ENCODE measurements at places on chromosomes 5 and 9.

GRCh38 chr9:130689937-130690700 is 3.5 kb upstream of the EXOSC2 start:
- no peak for DNase-seq

DNA sequence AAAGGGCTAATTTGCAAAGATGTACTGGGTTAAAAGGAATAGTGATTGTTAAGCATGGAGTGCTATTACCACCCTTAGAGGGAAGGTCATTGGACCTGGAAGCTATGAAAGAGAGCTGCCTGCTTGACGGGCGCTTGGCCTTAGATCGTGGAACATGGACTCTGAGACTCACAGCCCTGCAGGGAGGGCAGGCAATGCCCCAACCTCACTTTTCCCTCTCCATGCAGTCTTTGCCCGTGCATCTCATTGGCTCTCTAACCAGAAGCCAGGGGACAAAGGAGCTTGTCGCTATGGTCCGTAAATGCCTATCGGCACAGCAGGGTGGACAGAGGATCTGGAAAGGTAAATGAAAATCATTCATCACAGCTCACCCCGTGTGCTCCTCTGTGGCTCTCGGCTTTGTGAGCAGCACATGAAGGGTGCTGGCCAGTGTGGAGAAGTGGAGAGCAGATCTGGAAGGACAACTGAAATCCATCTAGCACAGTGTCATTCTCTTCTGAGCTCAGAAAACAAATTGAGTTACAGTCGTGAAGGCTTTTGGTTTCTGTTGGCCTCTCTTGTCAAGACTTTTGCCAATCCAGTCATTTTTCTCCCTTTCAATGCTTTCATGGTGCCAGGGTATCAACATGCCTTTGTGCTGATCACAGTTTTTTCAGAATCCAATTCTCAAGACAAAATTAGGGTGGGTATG is 186.2 kb downstream of the SNX18 start:
- DNase-seq: no peak

DNA sequence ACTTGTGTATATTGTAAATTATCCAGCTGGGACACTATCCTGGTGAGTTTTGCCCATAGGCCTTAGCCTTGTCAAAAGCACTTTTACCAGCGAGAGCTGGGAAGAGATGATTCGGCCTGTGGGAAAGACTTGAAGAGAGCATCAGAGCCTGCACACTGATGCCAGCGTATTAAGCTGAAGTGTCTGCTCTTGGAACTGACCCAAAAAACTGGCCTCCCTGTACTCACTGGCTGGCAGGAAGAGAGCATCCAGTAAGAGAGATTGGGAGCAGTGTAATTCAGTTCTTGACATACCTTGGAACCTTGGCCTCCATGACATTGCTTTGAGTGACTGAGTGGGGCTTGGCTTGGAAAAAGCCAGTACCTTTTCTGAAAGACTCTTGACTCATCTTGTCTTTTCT is 73.7 kb downstream of the ZNF462 start:
- DNase-seq: no peak

GRCh38 chr9:116452634-116453033 is 234.5 kb upstream of the TRIM32 start:
- no peak for DNase-seq

GRCh38 chr9:73162987-73163768 is 11.5 kb downstream of the ANXA1 start:
- DNase-seq: no peak

DNA sequence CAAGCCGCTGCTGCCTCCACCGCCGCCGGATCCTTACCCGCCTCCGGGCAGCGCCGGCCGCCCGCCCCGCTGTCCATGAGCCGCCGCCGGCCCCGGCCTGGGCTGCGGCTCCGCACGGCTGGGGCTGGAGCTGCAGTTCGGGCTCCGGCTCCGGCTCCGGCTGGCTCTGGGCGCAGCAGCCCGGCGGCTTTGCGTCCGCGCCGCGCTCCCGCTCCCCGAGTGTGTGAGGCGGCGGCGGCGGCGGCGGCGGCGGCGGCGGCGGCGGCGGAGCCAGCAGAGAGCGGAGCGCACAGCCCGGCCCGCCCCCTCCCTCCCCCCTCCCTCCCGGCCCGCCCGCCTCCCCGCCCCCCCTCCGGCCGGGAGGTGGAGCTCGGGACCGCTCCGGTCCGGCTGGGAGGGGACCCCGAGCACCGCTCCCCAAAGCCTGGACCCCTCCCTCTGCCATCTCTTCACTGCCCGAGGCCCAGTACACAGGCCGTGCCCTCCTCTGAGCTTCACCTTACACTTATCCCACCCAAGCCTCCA is at the start of gene PCDH1:
Gene PCDH1, minus strand, starts transcription at position 225 of the 525 bp plus-strand sequence. Its CDS starts 148 bp downstream, at position 77.
- peak; percentile 77 for DNase-seq

- DNase-seq: no peak
These were observed 84.0 kb downstream of the STK10 start for GRCh38 chr5:172104021-172104420.

DNA sequence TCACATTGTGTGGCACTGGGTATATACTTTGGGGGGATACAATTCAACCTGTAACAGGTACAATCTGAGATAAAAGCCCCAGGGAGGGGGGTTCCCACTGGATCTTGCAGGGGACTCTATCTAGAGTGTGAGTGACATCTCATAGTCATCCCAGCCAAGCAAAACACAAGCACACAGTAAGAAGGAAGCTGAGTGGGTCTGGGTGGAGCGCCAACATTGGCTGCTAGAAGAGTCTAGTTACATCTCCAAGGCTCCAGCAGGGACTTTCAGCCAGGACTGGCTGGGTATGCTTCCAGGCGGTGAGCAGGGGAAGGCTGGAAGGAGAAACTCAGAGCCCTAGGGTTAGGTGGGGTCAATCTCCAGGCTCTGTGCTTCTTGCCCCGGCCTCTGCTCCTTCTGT is 53.0 kb downstream of the IL31RA start:
- no peak for DNase-seq

- no peak for DNase-seq
These were observed 82.7 kb downstream of the HACD4 start for GRCh38 chr9:20948703-20949102.

DNA sequence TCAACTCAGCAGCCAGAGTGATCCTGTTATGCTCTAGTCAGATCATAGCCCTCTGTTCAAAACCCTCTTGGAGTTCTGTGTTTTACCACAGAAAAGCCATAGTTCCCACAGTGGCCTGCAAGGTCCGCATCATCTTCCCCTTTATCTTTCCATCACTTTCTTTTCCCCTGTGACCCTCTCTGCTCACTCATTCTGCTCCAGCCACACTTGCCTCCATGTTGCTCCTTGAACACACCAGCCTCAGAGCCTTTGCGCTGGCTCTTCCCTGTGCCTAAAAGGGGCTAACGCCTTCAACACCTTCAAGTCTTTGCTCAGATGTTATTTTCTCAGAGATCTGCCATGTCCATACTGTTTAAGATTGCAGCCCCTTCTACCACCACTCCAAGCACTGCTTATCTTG is 26.3 kb downstream of the CSF2 start:
- no peak for DNase-seq

DNA sequence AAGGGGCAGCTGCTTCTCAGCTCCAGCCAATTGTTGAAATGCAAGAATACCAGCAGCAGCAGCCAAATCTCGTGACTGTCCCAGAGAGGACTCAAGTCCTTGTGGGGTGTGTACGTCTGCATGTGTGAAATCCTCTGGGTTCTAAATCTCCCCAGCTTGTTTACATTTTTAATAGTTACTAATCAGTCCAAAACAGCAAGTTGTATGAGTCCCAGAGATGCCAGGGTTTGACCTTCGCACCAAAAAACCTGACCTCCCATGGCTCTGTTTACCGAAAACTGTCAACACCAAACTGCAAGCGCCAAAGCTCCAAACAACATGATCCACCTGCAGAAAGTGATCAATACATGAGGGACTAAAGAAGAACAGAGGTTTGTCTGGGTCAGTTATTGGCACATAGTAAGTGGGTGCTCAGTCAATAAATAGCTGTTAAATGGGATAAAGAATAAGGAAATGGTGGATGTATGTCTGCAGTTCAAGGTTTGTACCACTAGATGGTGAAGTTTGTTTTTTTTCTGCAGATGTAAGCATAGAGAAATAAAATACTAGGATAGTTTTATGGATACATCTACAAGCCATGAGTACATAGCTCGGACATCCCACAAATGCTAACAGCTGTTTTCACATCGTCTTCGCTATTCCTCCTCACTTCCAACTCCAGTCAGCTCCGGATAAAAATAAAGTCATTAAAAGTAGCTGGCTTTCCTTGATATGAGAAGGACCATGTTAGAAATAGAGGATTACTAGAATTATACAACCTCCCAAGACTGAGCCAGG is 85.3 kb upstream of the ADRB2 start:
- no peak for DNase-seq

GRCh38 chr9:83649080-83649479 is 26.1 kb downstream of the IDNK start:
- DNase-seq: peak; percentile 82
